ENCODE measurements at places on chromosomes 7 and 10.

- no peak for DNase-seq
Measured at GRCh38 chr10:130962240-130963051, 349.1 kb downstream of the TCERG1L start.

GRCh38 chr7:2814186-2814945 is 29.7 kb downstream of the GNA12 start:
- no peak for DNase-seq

GRCh38 chr7:158442260-158442659 is 145.4 kb downstream of the PTPRN2 start:
- DNase-seq: no peak

- DNase-seq: peak; percentile 70
Measured at GRCh38 chr7:126589068-126589684, 663.6 kb downstream of the GRM8 start.

All from NCI-H1105 (cell line).